ENCODE measurements at places on chromosomes 12 and 14. TPM values are rescaled to one million over a fixed set of nuclear protein-coding genes. Genes with fewer than 3 reads are reported as not detected.

PLD4 gene
- not detected for total RNA-seq

GEMIN2 gene
- total RNA-seq, result 23.8 TPM

DNAAF2 gene
- total RNA-seq, result 14.0 TPM

KSR2 gene
- 0.11 TPM for total RNA-seq

RASSF8 gene
- total RNA-seq, result 92.1 TPM

VWF gene
- total RNA-seq, result 1,026 TPM

ADAM21 gene
- total RNA-seq, result 0.11 TPM

RHOJ gene
- 12.9 TPM for total RNA-seq

KRT3 gene
- total RNA-seq, result not detected

APOLD1 gene
- total RNA-seq, result 189 TPM

ZNF891 gene
- total RNA-seq, result 2.0 TPM

VASH1 gene
- 28.4 TPM for total RNA-seq

GUCY2C gene
- total RNA-seq, result not detected

HCAR1 gene
- total RNA-seq, result not detected

KIF26A gene
- total RNA-seq, result 32.6 TPM

UNC79 gene
- total RNA-seq, result not detected

DNA sequence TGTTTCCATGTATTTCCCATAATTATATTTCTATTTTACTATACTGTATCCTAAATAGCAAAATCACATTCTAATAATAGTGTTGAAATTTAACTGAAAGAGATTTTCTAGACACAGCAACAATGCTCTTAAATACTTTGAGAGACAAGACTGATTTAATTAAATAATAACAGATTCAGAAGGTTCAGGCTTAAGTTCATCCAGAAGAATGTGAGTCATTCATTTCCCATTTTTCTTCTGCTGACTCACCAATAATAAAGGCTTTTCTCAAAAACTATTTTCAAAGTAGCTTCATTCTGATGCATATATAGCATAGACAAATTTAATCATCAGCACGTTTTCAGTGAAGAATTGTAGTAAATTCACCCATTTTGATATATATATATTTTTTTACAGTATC, 481.4 kb downstream of the MDGA2 start:
- no peak for DNase-seq

- DNase-seq, result no peak
These were observed 30.6 kb upstream of the FBXO34 start for GRCh38 chr14:55240526-55241178.

GRCh38 chr14:30322819-30323218, 236.1 kb upstream of the G2E3 start:
- DNase-seq, result no peak

DNA sequence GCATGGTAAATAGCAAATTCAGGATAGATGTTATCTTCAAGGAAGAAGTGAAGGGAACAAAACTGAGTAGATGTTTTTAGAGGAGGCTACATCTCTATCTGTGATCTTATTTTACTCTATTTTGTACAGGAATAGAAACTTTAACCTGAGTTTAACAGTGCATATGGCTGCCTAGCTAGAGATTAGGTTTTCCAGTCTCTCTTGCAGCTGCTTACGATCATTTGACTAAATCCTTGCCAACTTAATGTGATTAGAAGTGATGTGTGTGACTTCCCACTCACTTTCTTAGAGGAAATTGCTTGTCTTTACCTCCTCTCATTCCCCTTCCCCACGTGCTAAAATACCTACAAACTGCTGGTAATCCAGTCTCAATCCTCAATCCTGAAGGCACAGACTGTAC, 26.5 kb upstream of the SLC15A5 start:
- DNase-seq, result no peak

DNA sequence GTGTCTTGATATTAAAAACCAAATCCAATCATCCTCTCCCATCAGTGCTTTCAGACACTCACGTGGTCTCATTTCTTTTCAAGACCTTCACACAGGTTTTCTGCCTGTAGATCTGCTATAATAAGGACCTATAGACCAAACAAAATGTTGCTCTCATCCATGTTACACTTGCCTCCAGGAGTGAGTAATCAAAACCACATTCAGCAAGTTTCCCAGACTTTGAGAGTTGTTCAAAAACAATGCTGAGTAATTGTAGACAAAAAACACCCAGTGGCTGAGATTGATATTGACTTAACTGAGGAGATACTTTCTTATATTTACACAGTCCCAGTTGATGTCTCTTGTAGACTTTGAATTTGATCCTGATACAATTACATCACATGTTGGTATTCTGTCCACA, 383.1 kb downstream of the TMEM132D start:
- DNase-seq, result no peak

GRCh38 chr12:129312048-129312447, 458.8 kb downstream of the GLT1D1 start:
- no peak for DNase-seq

DNA sequence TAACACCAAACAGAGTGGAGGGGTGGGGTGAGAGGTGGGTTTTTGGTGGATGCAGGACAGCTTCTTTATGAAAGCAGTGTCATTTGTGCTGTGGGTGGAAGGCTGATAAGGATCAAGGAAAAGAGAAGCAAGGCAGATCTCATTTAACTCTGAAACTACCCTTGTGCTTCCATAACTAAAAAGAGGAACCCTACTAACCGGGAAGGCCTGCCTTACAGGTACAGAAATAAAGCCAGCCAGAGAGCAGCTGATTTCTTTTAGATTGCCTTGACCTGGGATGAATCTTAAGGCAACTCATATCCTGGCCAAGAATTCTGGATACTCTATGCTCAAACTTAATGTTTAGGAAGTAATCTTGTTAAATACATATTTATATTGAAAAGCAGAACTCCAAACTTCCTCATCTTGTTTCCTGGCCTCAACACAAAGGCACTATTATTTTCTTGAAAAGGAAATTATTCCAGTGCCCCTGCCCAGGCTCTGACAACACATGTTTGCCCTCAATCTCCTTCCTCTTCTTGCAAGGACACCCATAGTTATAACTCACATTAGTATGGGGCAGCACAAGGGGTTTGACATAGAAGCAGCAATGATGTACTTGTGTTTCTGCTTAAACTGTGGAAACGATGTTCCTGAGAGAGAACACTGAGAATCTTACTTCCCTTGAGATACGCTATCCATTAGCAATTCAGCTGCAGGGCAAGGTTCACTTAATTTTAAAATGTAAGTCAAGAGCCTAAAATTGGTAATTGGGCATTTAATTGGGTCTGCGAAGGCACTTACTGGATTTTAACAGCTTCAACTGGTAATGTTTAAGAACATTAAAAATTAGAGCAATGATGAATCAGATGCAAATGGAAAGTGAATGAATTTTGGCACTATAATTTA, 173.7 kb downstream of the STXBP6 start:
- no peak for DNase-seq

DNA sequence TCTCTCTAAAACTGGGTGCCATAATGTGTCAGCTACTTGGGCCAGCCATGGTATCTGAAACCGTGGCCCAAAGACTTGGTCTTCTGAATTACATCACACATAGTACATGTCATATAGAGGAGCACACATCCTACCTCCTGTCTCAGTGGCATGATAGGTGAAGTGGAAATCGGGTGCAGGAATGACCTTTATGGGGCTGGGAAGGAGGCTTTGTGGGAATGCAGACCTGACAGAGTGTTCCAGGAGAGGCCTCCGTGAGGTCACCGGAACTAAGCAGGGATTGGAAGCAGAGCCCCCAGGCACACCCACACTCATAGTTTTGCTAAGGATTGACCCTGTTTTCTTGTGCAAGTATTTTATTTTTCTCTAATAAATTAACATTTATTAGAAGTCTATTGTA, 82.6 kb downstream of the NTF3 start:
- DNase-seq, result peak; percentile 22

- DNase-seq, result no peak
These were observed 31.4 kb upstream of the SLC2A13 start for GRCh38 chr12:40137252-40137651.

- no peak for DNase-seq
These were observed 39.2 kb upstream of the PPP1R13B start for GRCh38 chr14:103886304-103887169.

DNA sequence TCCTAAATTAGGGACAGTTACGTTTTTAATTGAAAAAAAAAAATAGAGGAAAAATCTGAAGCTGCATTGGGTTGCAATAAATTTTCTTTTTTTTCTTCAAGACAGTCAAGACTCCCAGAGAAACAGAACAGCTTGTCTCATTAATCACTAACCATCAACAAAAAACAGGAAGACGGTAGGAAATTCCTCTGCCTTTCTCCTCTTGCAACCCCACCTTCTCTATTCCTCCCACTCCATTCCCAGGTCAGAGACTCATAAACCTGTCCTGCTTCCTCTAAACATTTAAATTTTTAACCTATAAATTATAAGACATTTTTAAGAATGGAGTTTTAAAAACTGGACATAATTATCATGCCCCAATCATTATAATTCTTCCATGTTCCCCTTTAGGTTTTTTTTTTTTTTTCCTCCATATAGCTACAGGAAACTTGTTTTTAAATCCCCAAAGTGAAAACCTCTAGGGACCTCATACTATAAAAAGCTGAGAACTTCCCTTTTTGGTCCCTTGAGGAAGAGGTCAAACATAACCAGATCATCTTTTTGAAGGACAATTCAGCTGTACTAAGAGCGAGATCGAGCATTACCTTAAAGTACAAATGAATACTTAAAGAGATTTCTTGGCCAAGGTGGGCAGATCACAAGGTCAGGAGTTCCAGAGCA, 36.0 kb downstream of the CPM start:
- no peak for DNase-seq

DNA sequence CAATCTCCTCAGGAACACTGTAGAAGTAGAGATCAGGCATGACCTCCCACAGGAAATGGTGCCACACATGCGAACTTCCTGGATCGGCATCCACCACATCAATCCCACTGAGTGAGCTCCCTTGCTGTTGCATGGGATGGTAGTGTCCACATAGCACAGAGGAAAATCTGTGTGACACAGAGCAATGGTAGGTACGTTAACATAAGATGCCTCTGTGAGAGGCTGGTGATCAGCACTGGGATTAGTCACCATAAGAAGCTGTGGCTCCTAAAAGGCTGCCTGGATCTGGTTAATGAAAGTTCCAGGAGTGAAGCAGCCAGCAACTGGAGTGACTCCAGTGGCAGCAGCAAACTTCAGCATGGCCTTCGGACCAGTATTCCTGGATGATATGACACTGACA, 21.8 kb downstream of the WDHD1 start:
- no peak for DNase-seq

DNA sequence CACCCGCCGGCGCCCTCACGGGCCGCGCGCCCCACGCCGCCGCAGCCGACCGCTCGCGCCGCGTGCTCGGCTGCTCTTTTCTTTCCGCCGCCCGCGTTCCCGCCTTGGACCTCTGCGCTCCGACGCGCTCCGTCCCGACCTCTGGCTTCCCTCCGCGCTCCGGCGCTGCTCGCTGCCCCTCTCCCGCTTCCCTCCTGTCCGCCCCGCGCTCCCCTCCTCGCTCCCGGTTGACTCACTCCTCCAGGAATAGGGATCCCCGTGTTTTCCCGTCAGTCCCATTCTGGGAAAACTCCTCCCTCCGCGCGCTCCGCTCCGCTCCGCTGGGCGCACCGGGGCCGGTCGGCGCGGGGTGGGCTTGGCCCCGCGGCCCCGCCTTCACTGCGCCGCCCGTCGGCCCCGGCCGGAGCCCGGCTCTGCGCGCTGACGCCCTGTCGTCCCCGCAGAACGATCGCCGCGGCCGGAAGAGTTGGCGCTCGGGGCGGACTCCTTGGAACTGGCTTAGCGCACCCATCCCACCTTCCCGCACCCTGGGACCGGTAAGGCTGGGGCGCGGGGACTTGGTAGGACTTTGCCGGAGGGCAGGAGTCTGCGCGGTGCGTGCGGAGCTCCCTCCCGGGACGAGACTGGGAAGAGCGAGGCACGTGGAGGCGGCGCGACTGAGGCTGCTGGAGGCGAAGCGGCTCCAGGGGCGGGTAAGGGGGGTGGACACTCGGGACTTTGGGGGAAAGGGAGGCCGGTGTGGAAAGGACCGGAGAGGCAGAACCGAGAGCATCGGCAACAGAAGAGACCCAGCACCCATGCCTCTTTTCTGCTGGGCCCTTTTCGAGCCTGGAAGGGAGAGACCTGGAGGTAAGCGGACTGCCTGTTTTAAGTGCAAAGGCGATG, 550 bp downstream of the TEAD4 start:
- DNase-seq, result peak; percentile 83

DNA sequence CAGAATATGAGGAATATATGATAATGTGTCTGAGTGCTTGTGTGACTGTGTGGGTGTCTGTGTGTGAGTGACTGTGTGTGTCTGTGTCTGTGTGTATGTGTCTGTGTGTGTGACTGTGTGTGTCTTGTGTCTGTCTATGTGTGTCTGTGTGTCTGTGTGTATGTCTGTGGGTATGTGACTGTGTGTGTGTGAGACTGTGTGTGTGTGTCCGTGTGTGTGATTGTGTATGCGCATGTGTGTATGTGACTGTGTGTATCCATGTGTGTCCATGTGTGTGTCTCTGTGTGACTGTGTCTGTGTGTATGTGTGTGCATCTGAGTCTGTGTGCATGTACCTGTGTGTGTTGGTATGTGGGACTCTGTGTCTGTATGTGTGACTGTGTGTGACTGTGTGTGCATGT, 1361.2 kb upstream of the TMEM132C start:
- DNase-seq, result no peak

GRCh38 chr14:99677231-99678140, 6.6 kb upstream of the CYP46A1 start:
- DNase-seq, result no peak

DNA sequence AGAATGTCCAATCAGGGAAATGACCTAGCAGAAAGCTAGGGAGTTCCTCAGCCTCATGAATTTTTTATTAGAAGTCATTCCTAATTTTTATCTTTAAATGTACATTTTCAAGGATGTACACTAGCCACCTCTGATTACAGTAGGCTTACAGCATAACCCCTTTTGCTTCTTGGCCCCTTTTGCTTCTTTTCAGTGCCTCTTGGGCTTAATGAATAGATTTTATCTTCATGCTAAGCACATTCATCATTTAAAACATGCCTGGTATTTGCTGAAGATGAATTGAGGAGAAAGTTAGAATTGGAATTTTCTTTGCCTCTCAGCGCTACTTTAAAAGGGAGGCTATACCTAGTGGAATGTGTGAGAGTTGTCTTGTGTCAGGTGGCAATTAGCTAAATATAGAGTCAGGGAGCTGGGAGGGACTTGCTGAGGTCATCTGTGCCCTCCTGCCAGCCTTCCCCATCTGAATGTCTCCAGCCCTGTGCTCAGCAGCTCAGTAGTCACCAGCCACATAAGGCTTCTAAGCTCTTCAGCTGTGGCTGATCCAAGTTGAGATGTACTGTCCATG, 132.1 kb downstream of the SAMD4A start:
- DNase-seq, result no peak

- DNase-seq, result no peak
These were observed 237.9 kb downstream of the PAWR start for GRCh38 chr12:79452906-79453305.

Data from ascending aorta (tissue), 2 donors.